Activated T-helper 9 cell treated with anti-CD3 and anti-CD28 coated beads, Interleukin-2, amount 50 U/mL, for 16 hours (primary cell): ENCODE measurements at places on chromosomes 3 and 15.

DNA sequence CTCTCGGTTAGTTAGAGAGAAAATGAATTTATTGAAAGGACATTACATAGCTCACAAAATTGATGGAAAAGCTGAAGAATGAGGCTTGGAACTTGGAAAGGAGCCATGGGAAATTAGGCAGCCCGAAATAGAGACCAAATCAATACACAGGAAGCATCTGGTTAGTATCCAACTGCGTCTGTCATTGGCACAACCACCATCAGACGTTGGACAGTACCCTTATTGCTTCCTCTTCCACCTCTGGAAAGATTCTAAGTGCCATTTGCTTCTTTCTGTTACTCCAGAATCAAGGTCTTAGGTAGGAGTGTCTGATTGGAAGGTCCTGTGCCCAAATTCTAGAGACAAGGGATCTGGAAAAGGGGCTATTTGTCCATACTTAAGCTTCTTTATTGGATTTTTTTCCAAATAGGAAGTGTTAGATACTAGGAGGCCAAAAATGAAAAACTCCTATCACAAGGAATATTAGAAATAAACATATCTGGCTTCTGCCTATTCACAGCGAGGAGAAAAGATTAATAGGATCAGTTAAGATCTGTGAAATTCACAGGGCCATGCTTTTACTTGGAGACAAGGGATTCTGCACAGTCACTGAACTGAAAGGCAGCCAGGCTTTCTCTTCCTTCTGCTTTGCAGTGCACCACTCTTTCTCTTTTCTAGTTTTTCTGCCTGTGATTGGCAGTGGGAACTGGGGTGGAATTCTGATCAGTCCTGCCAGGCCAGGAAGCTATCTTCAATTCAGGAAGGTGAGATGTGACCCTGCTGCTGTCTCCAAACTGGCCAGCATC lies 10.7 kb upstream of the HACD2 start:
- DNase-seq = no peak

GRCh38 chr15:41334293-41335120 lies 1.8 kb downstream of the NUSAP1 start:
- DNase-seq = no peak

- DNase-seq = no peak
Observed at GRCh38 chr3:33751336-33751735, 33.3 kb upstream of the CLASP2 start.

DNA sequence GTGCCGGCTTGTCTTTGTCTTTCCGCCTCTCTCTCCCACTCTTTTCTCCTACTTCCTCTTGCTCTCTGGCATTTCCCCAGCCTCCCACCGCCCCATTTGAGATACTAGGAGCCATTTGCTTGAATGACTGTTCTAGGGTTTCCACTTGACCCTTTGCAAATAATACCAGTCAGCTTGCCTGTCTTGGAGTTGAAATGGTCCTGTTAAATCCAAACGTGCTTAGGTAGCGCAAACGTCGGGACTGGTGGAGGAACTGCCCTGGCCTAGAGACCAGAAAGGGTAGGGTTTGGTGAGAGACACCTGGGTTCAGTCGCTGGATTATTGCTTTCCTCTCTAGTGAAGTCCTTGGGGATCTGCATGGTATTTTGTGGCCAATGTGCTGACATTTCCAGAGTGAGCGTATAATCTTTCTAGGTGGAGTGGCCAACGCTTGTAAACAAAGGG lies 10.6 kb downstream of the ZIC1 start:
- DNase-seq = no peak

- DNase-seq = no peak
Observed at GRCh38 chr15:100002086-100002620, 268.9 kb upstream of the LYSMD4 start.

- no peak for DNase-seq
Observed at GRCh38 chr3:8094415-8094814, 407.2 kb upstream of the LMCD1 start.

- DNase-seq = no peak
Observed at GRCh38 chr15:62059108-62059815, 985 bp downstream of the VPS13C start.

- DNase-seq = no peak
Observed at GRCh38 chr15:48360841-48361240, 29.6 kb downstream of the DUT start.
